Stimulated activated CD8-positive, alpha-beta memory T cell treated with anti-CD3 and anti-CD28 coated beads, Interleukin-7, amount 100 ng/mL, for 1 hour (primary cell): ENCODE measurements at places on chromosomes 2 and 18.

- no peak for DNase-seq
These were observed 574.8 kb downstream of the LRP1B start for GRCh38 chr2:141555876-141556470.

- DNase-seq: no peak
These were observed 296.9 kb upstream of the SALL3 start for GRCh38 chr18:78682716-78683115.

- DNase-seq: no peak
These were observed 90.3 kb upstream of the RAB27B start for GRCh38 chr18:54737986-54738385.

- no peak for DNase-seq
These were observed 23.4 kb downstream of the ZNF516 start for GRCh38 chr18:76471593-76471992.

GRCh38 chr2:218993345-218994315, at the start of gene CRYBA2:
Gene CRYBA2 (minus strand): TSS chr2:218993422. CDS start chr2:218993176, 246 bp downstream.
- DNase-seq: no peak

DNA sequence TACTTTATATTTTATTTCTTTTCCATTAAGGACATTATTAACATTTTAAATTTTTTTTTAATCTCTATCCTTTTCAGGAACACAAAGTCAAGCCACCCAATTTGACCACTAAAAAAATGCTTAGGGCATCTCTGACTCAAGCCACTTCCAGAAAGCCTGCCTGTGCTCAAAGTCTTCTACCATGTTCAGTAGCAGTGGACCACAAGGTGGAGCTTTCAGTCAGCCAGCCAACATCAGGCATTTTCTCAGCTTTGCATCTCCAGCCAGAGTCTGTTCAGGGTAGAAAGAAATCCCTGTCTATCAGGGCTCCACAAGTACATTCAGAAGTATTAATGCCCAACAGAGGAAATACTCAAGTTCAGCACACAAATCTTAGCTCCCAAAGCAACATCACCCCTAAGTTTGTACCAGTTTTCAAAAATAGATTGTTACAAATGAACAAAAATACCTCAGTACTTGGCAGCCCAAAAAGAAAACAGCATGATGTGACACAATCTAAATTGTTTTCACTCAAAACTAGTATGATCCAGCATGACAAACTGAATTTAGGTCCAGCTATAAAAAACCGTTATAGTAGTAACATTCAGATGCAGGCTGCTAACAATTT, 37.6 kb downstream of the C18orf63 start:
- DNase-seq: no peak

- no peak for DNase-seq
These were observed 1433.8 kb upstream of the SLC39A10 start for GRCh38 chr2:194223218-194223617.

DNA sequence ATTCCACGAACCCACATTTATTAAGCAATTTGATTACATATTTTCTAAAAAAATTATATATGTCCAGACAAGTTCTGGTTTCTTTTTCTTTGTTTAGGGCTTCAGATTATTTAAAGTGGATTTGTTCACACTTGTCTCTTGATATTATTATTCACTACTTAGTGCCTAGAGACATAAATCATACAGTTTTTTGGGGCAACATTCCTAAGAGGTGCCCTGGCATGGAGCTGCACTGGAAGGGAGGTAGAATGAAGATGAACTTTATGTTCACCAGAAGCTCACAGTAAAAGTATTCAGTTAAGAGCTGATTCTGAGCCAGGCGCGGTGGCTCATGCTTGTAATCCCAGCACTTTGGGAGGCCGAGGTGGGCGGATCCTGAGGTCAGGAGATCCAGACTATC, 762.7 kb upstream of the TMEFF2 start:
- no peak for DNase-seq

DNA sequence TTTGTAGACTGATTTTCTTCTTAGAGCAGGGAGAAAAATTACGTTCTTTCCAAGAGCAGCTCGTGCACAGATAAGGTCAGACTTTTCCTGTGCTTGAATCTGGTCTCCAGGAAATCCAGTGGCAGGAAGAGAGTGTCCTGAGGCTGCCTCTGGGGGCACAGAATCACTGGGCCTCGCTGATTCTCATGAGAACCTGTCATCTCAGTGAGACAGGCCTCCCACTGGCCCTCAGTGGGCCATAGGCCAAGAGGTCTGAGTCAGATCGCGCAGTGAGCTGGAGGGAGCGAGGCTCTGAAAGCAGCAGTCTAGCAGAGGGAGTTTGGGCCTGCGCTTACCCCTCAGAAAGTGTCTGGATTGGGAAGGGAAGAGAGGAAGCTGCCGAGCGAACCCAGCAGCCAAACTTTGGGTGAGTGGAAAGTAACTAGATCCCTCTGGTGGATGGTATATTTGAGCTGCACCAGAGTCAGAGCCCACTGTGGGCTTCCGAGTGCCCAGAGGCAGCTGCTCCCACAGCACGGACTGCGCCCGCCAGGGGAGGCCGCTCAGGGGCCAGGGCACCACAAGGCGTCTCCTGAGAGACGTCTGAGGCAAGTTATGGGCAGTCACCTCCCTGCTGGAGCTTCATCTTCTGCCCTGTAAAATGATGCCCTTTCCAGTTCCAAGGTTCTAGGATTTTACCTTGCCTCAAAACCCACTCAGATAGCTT, 8.2 kb downstream of the GDF7 start:
- no peak for DNase-seq

- no peak for DNase-seq
These were observed 21.9 kb upstream of the RNF149 start for GRCh38 chr2:101330253-101330933.

DNA sequence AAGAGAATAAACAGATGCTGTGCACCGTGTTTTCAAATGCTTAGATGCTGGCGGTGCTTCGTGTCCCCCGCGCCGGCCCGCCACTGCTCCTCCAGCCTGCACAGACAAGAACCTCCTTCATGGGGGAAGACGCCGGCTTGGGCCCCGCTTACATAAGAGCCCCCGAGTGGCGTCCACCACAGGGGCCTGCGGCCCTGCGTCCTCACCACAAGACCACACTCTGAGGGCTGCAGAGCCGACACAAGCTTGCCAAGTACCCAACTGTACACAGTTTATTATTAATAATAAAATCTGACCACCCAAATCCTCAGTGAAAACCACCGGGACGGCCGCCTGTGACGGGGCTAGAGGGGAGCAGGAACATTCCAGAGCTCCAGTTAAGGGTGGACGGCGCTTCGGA, 232.2 kb downstream of the HDAC4 start:
- DNase-seq: no peak

GRCh38 chr2:128396500-128396891, 77.8 kb upstream of the HS6ST1 start:
- no peak for DNase-seq

DNA sequence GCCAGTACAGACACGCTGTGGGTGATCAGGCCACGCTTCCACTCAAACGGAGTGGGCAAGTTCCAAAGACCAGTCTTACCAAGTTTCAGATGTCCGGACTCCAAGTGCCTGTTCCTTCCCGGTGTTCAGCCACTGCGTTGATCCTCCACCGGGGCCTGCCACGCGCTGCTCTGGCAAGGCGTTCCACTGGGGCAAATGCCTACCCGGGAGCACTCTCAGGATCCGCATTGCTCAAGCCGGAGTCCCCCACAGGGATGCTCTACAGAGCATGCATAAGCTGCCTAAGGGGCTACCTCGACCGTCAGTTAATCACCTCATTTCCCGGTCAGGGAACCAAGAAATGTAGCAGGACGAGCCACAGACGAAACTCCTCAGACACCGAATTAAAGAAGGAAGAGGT, 37.0 kb upstream of the CLASP1 start:
- no peak for DNase-seq

DNA sequence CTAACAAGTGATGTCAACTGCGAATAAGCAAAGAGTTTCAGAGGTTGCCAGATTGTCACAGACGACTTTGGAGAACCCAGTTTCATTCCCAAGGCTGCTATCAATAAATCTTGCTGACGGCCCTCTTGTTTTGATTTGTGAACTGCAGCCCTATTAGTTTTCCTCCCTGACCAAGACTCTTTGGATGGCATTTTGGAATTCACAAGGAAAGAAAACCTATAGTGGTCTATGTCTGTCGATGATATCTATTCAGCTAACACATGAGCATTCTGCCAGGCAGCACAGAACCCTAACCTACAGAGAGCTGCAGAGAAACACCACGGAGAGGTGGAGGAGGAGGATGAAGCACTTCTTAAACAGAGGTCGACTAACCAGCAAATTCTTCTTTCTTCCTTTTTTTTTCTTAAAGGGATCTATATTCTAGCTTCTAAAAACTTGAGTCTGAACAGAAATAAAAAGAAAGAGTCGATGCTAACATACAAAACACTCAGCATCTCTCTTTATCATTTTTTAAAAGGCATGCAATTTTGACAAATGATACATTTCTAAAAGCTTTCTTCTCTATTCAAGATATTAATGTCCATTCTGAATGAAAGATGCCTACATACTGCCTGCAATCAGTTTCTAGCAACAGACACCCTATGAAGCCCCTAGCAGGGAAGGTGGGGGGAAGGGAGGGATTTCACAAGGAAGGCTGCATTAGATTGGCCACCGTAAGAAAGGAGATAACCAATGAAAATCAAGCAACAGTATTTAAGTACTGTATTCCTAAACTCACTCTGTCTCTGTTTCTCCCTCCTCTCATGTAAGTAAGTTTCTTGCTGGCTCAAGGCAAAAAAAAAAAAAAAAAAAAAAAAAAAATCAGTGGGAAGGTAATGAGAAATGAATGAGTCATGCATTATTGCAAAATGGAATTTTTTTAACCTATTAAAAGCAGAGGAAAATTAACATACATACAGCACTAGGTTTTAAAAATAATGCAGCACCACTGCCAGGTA, 83.0 kb upstream of the CHRNA1 start:
- DNase-seq: no peak

DNA sequence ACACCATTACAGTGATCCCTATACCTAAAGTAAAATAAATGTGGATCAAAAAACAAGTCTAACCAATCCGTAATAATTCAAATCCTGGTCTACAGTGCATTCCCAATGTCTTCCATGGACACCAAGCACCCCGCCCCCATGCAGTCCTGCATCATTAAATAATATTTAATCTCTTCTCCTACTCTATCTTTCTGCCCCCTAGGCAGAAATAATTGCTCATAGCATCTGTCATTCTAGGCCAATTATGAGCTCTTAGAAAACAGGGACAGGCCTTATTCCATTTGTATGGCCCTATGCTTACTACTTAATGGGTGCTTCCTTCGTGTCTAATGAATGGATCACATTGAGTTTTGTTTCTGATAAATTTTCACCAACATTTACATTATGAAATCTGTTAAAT, 66.4 kb downstream of the PAX3 start:
- DNase-seq: no peak

DNA sequence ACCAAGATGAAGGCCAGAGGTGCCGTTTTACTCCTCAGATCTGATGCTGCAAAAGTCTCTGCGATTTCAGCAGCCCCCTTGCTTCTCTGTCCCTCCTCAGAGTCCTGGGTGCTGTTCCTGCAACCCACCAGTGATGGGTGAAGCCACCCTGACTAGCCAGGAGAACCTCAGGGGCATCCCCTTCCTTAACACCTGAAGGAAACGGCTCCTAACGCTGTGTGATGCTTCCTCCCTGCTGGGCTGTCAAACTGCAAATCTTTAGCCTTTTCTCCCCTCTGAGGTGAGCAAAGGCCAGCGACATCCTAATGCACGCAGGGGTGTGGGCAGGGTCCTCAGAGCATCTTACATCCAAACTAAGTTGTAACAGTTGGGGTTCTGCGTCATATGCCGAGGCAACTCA, 24.8 kb downstream of the CHST10 start:
- DNase-seq: no peak

DNA sequence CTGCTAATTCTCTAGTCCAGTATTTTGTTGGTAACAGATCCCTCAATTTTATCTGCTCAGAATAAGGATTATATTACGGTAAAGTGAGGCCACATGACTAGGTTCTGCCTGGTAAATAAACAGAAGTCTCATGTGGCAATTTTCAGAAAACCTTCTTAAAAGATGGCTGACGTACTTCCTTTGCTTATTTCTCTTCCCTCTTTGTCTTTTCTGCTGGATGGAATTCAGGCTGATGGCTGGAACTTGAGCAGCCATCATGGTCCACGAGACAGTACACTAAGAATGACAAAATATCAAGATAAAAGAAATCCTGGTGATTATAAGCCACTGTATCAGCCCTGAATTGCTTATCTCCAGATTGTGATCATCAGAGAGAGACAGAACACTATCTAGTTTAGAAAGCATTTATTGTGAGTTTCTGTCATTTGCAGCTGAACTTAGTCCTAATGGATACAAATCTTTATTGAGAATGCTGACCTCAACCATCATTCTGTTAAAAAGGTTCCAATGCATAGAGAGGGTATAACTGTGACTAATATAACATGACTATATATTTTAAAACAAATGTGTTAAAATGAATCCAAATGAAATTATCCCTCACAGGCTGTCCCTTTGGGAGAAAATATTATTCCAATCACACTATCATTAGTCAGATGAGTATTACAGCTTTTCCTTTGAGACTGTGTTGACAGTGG, 31.8 kb upstream of the SLC8A1 start:
- no peak for DNase-seq

DNA sequence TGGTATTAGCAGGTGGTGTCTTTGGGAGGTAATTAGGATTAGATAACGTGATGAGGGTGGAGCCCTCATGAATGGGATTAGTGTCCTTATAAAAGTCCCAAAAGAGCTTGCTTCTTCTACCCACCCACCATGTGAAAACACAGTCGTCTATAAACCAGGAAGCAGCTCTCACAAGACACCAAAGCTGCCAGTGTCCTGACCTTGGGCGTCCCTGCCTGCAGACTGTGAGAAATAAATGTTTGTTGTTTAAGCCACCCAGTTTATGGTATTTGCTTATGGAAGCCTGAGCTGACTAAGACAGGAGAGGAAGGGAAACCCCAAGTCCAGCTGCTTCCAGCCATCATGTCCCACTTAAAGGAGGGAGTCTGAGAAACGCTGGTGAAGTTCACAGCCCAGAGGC, 13.6 kb downstream of the ADI1 start:
- DNase-seq: no peak

DNA sequence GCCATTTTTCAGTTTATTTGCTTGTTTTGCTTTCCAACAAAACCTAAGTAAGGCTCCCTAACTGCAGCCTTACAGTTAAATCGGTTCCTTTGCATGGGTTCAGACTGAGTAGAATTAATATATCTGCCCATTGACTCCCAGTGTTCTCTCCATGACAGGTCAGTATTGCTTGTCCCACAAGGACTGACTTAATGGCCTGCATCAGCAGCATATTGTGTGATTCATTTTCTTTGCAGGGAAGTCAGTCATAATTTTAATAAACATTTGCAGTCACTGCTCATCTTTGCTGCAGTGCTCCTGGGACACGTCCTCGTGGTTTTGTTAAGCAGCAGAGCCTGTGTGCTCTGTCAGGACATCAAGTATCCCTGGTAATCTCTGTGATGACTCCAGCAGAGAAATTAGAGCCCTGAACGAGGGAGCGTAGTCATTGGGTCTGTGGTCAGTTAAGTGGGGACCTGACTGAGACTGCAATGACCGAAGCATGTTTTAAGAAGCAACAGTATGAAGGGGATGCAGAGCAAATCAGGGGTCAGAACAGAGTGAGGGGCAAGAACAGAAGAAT, 93.3 kb downstream of the CDH20 start:
- no peak for DNase-seq

- DNase-seq: no peak
These were observed 5.9 kb downstream of the ASXL3 start for GRCh38 chr18:33583901-33584300.

- no peak for DNase-seq
These were observed 265.3 kb downstream of the PAX3 start for GRCh38 chr2:222033541-222033940.

GRCh38 chr18:41331661-41332060, 623.4 kb upstream of the PIK3C3 start:
- no peak for DNase-seq

GRCh38 chr2:235539773-235540172, 45.9 kb downstream of the AGAP1 start:
- no peak for DNase-seq

- DNase-seq: no peak
These were observed 155.3 kb upstream of the MYO3B start for GRCh38 chr2:170022692-170023091.
